ENCODE measurements at places on chromosomes 1 and 21.
A peak's percentile ranks its signal among the peaks of the same experiment; 100 is the strongest.

DNA sequence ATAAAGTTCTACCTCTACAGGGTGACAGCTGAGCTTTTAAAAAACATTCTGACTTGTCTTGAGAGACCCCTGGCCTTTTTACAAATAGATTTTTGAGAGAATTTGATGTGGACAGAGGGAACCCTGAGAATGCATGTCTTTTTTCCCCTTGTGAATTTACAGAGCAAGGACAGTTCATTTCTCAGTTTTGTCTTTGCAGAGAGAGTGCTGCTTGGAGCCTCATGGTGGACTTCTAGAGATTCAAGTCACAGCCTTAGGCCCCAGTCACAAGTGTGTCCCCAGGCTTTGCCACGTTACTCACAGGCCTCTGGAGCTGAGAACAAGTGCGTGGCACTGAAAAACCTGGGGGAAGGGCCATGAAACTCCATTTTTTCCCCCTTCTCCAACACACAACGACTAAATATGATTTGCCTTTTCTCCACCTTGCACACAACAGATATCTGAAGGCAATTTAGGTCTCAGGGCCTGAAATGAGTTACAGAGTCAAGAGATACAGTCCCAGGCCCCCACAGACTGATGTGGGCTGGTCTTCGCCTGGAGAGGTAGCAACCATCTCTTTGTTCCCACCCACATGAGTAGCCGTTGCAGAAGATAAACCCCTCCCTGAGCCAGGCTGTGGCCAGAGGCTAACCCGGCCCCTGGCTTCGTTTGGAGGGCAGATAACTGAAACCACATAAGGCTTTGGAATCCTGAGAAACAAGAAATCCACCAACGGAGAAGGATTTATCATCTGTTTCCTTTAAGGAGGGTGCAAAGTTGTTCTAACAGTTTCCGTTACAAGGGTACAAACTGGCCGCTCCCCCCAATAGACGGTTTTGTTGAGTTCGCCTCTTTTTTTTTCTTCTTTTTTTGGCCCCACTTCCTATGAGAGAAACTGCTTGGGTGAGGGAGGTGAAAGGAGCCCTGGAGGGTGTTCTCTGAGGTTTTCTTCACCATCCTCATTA lies 1.0 kb upstream of the PIGV start:
- DNase-seq, result peak; percentile 61

- no peak for DNase-seq
Observed at GRCh38 chr1:221182791-221183533, 303.7 kb downstream of the HLX start.

GRCh38 chr21:38721958-38722357 lies 83.8 kb upstream of the ETS2 start:
- no peak for DNase-seq

DNA sequence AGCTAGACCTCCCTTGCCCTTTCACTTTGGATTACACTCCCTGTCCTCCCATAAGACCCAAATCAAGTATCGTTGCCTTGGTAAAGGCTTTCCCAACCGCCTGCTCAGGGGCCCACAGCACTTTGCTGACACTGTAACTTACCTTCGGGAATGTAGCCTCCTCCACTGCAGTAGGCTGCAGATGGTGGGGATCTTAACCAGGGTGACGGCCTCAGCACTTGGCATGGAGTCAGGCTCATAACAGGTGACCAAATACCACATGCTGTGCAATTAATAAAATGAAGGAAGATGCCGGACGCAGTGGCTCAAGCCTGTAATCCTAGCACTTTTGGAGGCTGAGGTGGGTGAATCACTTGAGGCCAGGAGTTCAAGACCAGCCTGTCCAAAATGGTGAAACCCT lies 88.7 kb upstream of the IRF2BP2 start:
- no peak for DNase-seq

- DNase-seq, result no peak
Observed at GRCh38 chr1:240801442-240801841, 189.5 kb upstream of the GREM2 start.

- no peak for DNase-seq
Observed at GRCh38 chr1:110173466-110174105, 23.3 kb downstream of the SLC6A17 start.

GRCh38 chr1:167555971-167556714 lies 2.6 kb upstream of the CREG1 start:
- peak; percentile 80 for DNase-seq

- no peak for DNase-seq
Observed at GRCh38 chr1:163162381-163162914, 40.3 kb downstream of the RGS5 start.

GRCh38 chr1:202622388-202622787 lies 87.9 kb downstream of the SYT2 start:
- DNase-seq, result no peak

- no peak for DNase-seq
Observed at GRCh38 chr21:16028142-16028541, 298.4 kb downstream of the USP25 start.

DNA sequence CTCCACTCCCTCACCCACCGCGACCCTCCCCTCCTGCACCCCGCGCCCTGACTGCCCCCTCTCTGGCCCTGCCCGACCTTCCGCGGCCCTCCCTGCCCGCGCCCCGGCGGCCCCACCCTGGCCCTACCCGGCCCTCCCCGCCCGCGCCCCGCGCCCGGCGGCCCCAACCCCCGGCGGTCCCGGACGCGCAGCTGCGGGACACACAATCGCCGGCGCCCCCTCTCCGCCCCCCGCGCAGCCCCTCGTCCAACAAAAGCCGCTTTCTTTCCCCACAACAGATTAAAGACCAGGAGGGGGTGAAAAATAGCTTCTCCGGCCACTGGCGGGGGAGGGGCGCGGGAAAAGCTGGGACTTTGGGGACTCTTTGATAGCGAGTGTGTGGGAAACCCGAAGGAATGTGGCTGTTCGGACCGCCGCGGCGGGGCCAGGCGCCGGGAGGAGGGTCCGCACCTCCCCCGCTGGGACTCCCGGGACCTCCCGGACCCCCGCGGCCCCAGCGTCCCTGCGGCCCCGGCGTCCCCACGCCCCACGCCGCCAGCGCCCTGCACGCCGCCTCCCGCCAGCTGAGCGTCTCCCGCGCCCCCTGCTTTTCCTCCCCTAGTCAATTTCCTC lies 8.8 kb upstream of the ID3 start:
- DNase-seq, result no peak
